ENCODE measurements at places on chromosomes 3 and 15.

GRCh38 chr15:64738226-64739095 lies 36.9 kb downstream of the RBPMS2 start:
- no peak for DNase-seq

GRCh38 chr3:44915702-44916438 lies 41.5 kb downstream of the TGM4 start:
- DNase-seq: no peak

DNA sequence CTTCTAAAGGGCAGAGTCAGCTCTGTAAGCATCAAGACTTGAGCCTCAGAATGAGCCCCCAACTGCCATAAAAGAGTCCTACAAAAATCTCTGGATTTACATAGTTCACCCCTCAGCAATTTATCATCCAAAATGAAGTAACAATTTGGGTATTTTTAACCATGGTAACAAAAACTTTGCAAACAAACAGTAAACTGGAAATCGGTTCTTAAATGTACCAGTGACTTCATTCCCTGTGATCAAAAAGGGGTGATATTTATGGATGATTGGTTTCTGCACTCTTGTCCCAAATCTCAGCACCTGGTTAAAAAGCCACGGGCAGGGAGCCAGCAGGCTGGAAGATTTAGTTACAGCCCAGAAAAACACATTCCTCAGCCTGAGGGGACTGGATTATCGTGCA lies 73.6 kb downstream of the TFG start:
- no peak for DNase-seq

DNA sequence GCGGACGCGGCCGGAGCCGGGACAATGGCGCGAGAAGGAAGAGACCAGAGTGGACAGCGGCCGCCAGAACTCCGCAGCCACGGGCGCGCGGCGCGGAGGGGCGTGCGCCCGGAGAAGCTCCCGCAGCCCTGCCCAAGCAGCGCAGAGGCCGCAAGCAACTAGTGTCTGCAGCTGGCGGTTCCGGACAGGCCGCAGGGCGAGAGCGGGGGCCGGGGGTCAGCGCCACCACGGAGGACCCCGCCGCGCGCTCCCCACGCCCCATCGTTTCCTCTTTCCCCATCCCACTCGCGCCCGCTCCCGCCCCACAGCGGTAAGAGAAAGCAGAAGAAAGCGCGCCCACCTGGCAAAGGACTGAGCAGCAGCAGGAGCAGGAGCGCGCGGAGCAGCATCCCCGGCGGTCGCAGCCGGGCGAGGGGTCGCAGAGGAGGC lies 440 bp downstream of the PRTG start:
- DNase-seq: no peak

DNA sequence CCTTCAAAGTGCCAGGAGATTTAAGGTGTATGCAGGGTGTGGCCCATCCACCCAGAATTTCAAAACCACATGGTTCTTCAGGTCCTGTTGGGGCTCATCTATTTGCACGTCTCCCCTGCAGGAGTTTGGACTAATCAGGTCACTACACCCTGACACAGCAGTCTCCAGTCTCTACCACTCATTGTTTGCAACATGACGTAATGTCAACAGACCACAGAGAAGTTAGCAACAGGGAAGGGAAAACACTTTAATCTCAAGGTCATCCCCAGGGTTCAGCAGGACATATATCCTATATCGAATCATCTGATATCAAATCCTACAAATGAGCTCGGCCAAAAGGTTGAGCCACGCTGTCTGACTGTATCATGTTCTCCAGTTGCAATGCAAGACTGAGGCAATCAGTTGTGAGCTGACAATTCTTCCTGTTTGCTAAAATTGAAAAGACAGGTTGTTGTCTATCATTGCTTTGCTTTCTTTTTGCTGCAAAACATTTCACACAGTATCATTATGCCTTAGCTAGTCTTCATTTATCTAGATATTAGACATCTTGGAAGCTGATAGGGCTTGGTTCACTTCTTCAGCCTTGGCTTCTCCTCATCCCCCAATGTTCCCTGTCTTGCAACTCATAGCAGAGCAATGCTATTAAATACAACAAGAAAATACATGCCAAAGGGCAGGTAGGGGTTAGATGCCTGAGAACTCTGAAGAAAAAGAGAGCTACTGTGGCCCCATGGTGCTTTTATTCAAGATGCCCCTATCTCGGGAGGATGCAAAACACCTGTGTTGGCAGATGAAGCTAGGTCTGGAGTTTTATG lies 13.4 kb upstream of the LEKR1 start:
- DNase-seq: no peak

DNA sequence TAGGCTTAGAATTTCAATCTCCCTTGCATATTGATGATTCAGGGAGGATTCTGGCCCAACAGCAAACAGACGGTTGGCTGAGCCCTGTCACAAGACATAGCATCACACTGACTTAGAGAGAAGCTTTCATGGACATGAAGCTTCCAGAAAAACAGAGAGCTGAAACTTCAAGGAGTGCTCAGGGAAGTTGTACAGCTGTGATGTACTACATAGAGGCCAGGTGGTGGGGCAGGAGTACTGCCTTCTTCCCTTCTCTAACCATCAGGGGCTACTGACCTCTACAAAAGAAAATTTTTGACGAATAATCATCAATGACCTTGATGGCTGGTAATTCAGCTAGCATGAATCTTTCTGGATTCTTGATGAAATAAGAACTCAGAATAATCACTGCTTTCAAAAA lies 378.5 kb downstream of the ERC2 start:
- no peak for DNase-seq

DNA sequence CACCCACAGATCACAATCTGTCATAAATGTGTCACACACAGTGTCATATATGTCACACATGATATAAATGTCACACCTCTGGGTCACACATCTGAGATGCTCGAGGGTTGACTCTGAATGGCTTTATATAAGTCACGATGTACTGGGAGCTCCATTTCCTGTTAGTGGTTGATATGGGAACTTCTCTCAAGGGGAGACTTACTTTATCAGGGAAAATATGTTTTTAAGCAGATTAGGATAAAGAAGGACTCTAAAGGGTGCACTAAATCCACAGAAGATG lies 83.9 kb upstream of the MEF2A start:
- DNase-seq: no peak

DNA sequence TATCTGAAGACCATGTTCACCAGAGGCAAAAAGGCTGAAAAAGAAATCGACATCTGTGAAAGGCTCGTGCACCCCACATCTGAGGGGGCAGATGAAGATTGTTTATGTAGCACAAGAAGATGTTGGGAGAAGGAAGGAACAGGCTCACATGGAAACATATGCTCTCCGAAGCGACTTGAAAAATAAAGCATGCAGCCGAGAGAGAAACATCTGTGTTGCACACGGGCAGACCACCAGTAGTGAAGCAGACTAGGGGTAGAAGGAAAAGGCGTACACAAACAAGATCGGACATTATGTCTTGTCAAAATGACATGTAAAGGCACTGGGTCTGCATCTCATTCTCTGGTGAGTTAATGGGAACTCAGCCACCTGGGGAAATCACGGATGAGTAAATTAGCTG lies 356.5 kb downstream of the ZIC4 start:
- no peak for DNase-seq

DNA sequence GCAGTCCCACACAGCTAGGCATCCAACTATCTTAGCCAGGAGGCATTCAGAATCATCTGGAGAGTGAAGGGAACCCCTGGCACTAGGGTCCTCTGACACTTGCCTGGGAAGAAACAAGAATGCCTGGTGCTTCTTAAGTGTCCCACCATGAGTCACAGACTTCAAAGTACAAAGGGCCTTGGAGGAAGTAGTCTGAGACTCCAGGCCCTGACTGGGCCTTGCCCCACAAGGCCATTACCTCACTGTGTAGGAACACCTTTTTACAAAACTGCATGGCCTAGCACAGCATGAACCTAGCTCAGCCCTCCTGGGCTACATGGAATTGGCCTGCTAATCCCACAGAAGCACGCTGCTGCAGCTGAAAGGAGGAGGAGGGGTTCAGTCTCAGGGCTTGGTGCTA lies 104.5 kb upstream of the SLCO2A1 start:
- DNase-seq: no peak

- DNase-seq: no peak
These were observed 26.6 kb downstream of the MASP1 start for GRCh38 chr3:187264911-187265310.

DNA sequence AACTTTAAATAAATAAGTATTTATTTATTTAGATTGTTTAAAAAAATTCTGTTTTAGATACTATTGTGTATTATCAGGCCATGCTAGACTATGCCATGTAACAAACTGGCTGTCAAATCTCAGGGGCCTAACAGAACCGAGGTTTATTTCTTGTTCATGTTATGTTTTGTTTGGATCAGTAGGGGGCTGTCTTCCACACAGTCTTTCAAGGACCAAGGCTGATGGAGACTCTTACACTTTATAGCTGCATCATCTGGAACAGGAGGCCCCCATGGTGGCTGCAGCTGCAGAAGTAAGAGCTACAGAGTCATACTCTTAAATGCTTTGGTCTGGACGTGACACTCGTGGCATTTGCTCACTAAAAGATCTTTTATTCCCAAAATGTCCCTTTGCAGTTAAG lies 33.0 kb upstream of the ARL14 start:
- DNase-seq: no peak

- DNase-seq: no peak
These were observed 5.7 kb downstream of the SLC28A1 start for GRCh38 chr15:84889991-84890669.

- DNase-seq: no peak
These were observed 186.0 kb upstream of the KBTBD8 start for GRCh38 chr3:66812136-66812535.

DNA sequence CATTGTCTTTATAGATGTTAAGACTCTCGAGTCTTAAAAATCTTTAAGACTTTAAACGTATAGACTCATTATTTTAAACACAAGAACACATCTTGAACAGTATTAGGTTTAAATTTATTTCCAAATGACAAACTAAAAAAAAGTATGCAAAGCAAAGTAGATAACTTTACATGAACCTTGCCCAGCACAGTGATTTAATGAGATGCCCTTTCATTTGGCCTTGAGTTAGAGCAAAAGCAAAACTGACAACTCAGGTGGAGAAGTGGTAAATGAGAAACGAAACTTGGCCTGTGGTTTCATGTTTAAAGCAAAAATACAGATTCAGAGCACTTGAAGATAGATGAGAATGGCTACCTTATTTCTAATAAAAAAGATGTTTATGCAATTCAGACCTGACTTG lies 8.6 kb downstream of the GPR15 start:
- DNase-seq: no peak

- DNase-seq: no peak
These were observed 555.1 kb upstream of the NAALADL2 start for GRCh38 chr3:174303907-174304560.

GRCh38 chr3:39050029-39050428 lies 1.7 kb downstream of the SCN11A start:
- no peak for DNase-seq

DNA sequence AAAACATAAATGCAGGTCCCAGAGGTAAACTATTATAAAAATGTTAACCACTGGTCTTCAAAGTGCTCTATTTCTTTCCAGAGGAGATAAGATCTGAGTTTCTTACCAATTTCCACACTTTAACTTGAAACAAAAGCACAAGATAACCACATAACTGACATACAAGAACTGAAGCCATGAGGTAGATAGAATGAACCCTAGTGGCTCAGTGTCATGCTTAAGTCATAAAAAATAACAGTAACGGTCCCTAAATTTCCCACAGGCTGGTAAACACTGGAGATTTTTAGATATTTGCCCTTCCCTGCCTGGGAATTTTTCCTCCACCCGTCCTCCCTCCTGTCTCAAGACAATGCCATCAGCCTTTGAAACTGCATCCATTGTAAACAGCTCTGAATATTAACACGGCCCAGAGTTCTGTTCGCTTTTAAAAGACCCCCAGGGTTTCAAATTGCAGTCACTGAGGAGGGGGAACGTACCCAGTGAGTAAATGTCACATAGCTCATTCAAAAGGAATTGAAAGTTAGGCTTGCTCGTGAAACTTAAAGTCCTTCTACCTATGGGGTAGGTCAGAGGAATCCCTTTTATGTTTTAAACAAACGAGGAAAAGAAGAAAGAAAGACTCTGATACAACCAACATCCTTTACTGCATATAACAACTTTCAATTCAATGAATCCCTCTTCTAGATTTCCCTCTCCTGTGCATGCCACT lies 5.7 kb downstream of the LRIG1 start:
- no peak for DNase-seq

DNA sequence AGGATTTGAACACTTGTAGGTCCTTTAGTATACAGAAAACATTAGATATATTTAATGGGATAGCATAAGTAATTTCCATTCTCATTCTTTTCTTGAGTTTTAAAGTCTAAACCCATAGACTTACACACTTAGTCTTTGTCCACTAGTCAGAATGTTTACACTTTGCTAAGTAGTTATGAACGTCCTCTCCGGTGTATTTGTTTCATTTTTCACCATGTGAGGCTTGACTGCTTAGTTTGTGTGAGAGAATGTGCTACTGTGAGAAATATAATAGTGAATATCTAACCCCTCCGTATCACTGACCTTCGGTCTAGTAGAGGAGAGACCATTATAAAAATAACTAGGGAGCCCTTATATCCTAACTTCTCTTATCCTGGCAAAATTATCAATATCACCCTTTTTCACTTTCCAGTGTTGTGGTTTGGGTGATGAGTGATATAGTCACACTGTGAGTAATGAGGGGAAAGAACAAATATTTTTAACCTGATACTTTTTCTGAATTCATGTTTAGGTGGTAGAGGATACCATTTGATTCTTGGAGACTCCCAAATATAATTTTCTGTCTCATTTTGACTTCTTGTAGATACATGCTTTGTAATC lies 122.4 kb downstream of the UBE2E2 start:
- DNase-seq: no peak

DNA sequence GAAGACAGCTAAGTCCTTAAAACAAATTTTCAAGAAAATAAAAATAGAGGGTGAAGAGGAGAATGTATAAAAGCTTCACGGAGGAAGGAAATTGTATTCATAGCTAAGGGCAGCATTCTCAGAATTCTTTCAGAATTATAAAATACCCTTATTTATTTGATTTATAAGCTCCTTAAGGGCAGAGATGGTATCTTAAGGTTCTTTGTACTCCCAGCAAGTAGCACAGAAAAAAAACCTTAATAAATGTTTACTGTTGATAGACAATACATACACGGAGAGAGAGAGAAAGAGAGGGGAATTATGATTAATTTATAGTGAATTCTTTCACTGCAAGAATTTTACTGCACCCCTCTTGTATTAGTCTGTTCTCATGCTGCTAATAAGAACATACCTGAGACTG lies 375.6 kb upstream of the CCDC54 start:
- no peak for DNase-seq

DNA sequence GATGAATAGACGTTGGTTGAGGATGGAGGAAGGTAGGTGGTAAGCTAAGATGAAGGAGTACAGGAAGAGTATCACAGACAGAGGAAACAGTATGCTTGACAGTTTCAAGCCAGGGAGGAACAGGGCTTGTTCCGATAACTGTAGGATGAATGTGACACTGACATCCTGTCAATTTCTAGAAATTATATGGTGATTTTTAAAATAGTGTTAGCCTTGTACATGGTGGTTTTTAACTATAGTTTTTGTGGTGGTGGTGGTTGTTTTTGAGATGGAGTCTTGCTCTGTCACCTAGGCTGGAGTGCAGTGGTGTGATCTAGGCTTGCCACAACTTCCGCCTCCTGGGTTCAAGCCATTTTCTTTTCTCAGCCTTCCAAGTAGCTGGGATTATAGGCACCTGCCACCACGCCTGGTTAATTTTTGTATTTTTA lies 92.8 kb downstream of the FNDC3B start:
- no peak for DNase-seq

Data from esophagus squamous epithelium (tissue), 5 donors.